CD4-positive, alpha-beta T cell treated with Interleukin-2 at 100 ng/mL for 4 hours (primary cell): ENCODE measurements at places on chromosomes 2 and 18.

GRCh38 chr2:164898475-164898874, 56.9 kb downstream of the SLC38A11 start:
- DNase-seq: no peak

- no peak for DNase-seq
These were observed 79.1 kb downstream of the AP1S3 start for GRCh38 chr2:223758131-223758840.

GRCh38 chr2:46569061-46569560, 89.7 kb downstream of the TMEM247 start:
- DNase-seq: no peak

DNA sequence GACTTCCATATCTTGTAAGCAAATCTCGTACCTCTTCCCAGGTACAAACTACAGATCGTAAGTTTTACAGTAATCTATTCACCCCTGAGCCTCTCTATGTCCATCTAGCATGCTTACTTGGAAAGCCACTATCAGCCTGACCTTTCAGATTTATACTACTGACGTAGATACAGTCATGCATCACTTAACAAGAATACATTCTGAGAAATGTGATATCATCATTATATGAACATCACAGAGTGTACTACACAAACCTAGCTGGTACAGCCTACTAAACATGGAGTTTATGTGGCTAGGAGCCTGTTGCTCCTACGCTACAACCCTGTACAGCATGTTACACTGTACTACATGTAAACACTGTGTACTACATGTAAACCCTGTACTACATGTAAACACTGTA, 293.2 kb upstream of the ZNF804A start:
- no peak for DNase-seq

DNA sequence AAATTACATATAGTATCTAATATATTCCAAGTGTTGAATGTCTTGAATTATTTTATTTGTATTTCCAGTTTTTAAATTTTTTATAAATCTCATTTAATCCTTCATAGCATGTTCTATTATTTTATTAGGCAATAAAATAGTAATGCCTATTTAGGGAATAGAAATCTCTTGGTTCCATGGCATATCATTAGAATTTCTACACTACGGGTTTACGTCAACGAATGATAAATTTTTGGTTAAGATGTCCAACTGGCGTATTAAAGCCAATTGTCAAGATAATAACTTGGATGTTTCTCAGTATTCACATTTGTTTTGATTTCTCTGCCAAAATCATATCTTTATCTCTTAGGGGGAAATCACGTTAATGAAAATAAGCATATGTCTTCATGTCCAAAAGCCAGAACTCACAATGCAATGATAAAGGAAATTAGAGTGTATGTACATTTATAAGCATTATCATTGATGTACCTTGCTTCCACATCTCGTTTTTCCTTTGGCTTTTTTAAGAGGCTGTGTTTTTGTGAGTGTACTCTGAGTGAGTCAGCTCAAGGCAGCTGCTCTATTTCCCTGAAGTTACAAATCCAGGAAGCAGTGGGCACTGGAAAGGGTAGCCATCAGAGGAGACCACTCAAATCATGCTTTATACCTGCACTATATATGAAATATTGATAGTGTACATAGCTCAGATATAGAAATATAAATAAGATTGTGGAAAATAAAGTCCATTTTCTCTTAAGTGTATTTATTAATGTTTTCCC, 115.8 kb upstream of the PDE1A start:
- no peak for DNase-seq

- DNase-seq: peak; percentile 10
These were observed at the start of gene NLRC4 for GRCh38 chr2:32264422-32265105. Gene NLRC4 (minus strand): TSS chr2:32264886. CDS start chr2:32256775, 8,111 bp downstream.

GRCh38 chr2:174009488-174010223, 44.5 kb upstream of the SP3 start:
- DNase-seq: no peak

DNA sequence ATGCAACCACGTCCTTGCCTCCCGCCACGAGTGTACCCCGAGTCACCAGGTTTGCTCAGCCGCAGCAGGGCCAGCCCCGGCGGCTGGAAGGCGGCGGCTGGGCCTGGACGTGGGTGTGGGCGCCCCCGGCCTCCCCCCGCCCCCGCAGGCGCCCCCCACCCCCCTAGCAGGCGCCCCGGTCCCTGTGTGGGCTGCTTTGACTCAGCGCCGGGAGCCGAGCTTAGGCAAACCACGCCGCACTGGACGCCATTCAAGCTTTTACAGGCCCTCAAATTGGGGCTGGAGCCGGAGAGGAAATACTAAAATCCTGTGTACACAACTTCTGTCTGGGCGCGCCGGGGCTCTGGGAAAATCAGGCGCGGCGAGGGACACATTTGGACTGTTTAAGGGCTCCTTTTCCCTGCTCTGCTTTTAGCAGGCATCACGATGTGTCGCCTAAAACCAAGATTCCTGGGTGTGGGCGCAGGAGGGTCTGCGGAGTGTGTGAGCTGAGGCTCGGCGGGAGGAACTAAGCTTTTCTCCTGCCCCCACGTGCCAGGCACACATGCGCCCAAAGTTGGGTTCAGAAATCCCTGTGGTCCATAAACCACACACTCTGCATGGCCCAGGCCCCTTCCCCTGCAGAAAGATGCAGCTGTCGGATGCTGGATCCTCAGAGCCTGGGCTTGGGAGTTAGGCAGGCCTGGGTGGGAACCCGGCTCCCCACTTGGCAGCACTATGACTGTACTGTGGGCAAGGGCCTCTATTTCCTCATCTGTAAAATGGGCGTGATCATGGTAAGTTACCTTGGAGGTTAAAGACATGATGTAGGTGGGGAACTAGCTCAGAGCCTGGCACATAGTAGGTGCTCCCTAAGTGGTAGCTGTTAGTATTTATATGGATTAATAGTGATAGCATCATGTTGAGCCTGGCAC, 57.6 kb downstream of the ATOH8 start:
- no peak for DNase-seq

DNA sequence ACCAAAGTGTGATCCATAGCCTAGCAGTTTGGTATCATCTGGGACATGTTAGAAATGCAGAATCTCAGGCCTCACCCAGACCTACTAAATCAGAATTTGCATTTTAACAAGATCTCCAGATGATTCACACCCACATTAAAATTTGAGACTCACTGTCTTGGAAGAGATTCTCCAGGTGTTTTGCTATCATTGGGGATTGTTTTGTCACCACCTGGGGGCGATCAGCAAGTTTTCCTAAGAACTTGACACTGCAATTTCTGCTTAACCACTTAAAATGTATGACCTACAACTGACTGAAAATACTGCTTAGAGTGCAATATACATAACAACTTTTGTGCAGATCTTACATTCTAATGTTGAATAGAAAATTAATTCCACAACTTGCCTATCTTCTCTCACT, 18.9 kb upstream of the ITGA4 start:
- DNase-seq: peak; percentile 55

DNA sequence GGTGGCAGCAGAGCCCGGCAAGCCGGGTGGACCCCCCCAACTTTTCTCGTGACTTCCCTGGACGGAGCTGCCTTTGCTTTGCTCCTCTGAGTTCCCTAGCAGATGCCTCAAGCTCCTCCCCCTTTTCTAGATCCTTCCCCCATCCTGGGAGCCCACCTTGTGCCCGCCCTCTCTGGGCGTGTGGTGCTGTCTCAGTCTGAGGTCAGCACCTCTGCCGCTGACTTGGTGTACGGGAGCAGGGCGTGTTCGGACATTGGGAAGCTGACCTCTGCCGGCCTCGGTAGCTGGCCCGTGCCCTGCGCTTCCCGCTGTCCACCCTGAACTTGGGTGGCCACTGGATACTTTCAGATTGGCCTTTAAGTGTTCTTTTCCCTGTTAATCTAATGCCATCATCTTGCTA, 19.6 kb upstream of the ESPNL start:
- DNase-seq: no peak

DNA sequence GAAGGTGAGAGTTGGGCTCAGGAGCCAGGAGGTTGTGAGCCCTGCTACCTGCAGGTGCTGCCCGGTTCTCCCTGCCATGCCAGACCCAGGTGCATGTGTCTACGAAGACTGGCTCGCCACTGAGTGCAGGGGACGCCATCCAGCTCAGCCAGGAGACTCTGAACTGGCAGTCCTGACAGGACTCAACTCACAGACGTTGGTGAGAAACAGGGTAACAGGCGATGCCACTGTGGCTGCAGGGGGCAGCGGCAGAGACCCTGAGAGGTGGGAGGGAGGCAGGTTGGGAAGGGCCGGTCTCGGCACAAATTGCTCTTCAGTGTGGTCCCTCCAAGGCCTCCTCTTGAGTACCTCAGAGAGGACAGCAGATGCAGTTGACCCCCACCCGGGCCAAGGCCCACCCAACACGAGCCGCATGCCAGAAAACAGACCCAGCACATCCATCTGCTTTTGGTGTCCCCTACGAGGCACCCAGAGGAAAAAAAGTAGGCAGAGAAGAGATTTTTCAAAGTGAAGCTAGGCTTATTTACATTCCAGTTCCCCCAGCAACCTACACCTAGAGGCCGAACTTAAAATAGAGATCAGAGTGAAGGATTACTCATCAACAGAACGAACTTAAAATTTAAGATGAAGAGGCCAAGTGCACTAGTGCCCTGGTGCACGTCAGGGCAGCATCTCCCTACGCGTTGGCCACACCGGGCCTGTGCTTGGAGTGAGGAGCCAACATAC, 184.8 kb downstream of the SEPTIN10 start:
- DNase-seq: no peak

- DNase-seq: no peak
These were observed 4.9 kb downstream of the ANTXR1 start for GRCh38 chr2:69017835-69018234.

DNA sequence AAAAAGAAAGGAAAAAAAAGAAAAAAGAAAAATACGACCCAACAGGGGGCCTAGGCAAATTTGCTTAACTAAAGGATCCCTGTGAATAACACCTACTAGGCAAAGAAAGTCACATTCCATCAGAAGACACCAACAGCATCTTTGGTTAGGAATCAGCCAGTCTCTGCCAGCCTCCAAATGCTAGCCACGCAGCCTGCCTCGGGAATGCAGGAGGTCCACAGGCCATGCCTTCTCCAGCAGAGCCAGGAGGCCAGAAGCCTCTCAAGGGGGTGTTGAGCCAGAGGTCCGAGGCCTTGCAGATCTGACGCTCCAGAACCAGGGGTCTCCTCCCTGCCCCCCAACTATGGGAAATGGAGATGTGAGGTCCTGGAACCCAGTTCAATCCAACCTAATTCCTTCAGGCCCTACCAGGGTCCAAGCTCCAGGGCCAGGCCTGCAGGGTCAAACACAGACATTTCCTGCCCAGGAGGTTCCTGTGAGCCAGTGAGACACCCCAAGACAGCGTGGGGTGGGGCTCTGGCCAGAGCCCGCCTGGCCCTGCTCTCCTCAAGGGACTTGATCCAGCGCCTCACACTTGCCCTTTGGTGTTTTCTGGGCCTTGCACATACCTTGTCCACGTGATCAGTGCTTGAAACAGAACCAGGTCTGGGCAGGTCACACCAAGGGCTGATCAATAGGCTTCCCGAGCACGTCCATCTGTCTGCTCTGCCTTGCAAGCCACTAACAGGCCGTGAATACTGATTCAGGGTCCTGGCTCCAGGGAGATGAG, 289.6 kb upstream of the ID2 start:
- no peak for DNase-seq

GRCh38 chr2:219250049-219250781, 2.8 kb upstream of the TUBA4B start:
- DNase-seq: no peak

DNA sequence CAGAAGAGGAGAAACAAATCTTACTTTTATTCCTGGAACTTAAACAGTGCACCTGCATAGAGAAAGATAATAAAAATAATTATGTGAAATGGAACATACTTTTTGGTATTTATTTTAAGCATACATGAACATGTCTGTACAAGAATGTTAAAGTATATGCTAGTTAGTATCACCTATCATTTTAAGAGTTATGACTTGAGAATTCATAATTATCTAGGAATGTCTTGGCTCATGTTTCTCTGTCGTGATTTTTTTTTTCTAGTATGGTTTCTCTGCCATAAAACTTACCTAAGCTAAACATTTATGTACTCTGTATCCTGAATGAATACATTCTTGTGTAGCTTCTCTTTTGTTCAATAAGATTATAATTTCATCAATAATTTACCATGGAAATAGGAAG, 4.2 kb downstream of the SERPINB7 start:
- DNase-seq: no peak

GRCh38 chr2:229083606-229084340, 187.3 kb downstream of the PID1 start:
- no peak for DNase-seq

DNA sequence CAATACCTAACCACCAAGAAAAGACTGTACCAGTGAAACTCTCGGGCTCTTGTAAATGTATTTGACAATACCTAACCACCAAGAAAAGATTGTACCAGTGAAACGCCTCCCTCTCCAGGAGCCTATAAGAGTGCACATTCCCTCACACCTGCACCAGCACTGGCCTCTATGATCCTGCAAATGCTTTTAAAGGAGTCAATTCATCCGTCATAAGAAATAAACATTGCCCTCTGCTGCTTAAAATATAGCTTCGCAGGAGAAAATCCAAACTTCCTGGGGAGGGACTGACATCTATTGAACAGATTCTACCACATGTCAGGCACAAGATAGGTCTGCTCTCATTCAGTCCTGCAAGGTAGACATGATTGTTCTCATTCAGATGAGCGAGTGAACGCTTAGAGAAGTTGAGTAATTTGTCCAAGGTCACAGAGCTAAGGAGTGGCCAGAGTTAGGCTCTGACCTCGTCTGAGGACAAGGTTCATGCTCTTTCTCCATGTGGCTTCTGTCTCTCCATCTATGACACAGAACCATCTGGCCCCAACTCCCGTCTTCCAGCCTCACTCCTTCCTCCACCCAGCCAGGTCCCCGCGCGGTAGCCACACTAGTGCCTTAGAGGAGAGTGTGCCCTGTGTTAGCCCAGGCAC, 38.7 kb downstream of the MCFD2 start:
- no peak for DNase-seq

- no peak for DNase-seq
These were observed 32.8 kb downstream of the MSH6 start for GRCh38 chr2:47815764-47816163.

- DNase-seq: no peak
These were observed 77.1 kb upstream of the GALNT5 start for GRCh38 chr2:157180359-157180758.

- DNase-seq: no peak
These were observed 2.3 kb downstream of the FZD7 start for GRCh38 chr2:202035941-202036372.

DNA sequence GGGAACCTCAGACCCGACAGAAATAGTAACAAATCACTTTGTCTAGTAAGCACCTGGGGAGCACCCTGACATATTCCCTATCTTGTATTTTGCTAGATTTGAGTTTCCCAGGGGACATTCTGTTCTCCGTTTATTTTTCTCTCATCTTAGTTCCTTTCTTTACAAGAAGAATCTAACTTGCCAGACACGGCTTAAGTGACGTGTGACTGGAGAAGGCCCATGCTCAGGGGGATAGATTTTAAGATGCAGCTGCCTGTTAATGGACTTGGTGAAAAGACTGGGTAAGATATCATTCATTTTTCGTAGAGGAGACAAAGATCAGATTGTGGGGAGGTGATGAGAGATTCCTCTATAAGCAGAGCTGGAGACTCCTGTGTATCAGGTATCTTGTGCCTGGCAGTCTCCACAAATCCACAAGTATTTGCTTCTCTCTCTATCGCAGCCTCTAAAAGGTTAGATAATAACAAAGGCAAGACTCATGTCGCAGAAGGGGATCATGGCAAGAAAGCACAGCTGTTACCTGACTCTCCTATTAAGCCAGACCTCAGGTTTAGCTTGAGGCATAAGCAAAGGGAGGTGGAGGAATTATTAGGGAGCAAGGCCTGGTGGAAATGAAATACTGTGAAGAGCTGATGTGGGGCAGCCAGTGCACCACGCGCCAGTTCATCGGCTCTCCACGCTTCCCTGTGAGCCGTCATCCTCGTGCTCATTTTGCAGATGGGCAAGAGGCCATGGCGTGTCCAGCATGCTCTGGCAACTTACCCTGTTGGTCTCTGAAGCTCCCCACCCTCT, 347.2 kb upstream of the TNP1 start:
- no peak for DNase-seq
